ENCODE measurements at places on chromosomes 13 and 19. TPM values are rescaled to one million over a fixed set of nuclear protein-coding genes. Genes with fewer than 3 reads are reported as not detected.

DNA sequence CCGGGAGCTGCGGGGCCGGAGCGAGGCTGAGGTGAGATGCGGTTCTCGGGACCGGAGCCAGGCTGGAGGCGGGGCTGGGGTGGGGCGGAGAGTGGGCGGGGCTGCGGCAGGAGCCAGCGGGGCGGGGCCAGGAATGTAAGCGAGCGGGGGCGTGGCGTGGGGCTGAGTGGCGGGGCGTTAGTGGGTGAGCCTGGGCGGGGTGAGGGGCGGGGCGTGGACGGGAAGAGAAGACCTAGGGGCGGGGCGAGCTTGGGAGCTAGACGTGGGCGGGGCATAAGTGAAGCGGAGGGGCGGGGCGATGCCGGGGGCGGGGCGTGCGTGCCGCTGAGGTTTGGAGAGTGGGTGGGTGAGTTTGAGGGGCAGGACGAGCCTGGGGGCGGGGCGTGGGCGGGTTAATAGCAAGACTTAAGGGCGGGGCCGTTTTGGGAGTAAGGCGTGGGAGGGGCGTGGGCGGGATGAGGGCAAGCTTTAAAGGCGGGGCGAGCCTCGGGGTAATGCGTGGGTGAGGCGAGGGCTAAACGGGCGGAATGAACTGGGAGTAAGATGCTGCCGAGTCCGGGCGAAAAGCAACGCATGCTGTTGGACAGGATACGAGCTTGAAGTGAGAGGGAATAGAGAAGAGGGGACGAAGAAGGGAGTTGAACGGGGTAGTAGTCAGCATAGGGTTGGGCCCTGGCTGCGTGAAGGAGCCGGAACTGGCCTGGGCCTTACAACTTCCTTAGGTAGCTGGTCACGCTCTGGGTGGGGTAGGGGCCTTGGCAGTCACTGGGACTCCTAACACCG, 572 bp downstream of the SNAPC2 start:
- H3K4me3 ChIP-seq, result peak overlapping the region; percentile 55
- H3K36me3 ChIP-seq, result peaks cover 11% of the 10 kb centered on the region
- H3K27me3 ChIP-seq, result peaks cover 20% of the 10 kb centered on the region
- DNase-seq, result peak; percentile 99
- peak overlapping the region; percentile 72 for H3K27ac ChIP-seq

DNA sequence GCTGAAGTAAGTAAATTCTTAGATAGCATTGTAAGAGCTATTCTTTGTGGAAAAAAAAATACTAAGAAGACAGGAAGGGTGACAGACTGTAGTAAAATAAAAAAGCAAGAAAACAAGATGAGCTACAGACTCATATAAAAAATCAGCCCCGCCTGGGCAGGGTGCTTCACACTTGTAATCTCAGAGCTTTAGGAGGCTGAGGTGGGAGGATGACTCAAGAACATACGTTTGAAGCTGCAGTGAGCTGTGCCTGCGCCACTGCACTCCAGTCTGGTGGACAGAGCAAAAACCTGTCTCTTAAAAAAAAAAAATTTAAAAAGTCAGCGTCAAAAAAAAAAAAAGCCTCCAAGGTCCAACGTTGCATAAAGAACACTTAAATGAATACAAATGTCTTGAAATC, 102.1 kb downstream of the VWA8 start:
- H3K36me3 ChIP-seq, result peaks cover 10% of the 10 kb centered on the region
- H3K4me1 ChIP-seq, result no peaks in the 10 kb centered on the region
- H3K27me3 ChIP-seq, result no peaks in the 10 kb centered on the region
- H3K27ac ChIP-seq, result no peak overlapping the region

TCF3 gene
- 54.5 TPM for total RNA-seq

DNA sequence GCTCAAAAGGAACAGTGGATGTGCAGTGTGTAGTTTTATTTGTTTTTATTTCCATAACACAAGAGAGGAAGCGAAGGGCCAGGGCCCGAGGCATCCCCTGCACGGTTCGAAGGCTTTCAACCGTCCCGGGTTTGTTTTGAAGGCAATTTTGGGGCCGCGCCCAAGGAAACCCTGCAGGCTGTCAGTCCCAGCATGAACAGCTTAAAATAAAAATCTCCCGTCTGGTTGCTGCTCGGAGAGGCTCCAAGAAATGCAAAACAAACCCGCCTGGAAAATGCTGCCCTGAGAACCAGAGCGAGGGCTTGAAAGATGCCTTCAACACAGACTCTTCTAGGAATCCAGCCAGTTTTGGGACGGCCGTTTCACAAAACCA, 16.0 kb downstream of the LSM4 start:
- peaks cover 64% of the 10 kb centered on the region for H3K4me1 ChIP-seq
- no peak overlapping the region for H3K4me3 ChIP-seq
- DNase-seq, result peak; percentile 41
- no peaks in the 10 kb centered on the region for H3K27me3 ChIP-seq
- peaks cover 17% of the 10 kb centered on the region for H3K36me3 ChIP-seq
- peak overlapping the region; percentile 99 for H3K27ac ChIP-seq

SHC2 gene
- not detected for total RNA-seq

DNA sequence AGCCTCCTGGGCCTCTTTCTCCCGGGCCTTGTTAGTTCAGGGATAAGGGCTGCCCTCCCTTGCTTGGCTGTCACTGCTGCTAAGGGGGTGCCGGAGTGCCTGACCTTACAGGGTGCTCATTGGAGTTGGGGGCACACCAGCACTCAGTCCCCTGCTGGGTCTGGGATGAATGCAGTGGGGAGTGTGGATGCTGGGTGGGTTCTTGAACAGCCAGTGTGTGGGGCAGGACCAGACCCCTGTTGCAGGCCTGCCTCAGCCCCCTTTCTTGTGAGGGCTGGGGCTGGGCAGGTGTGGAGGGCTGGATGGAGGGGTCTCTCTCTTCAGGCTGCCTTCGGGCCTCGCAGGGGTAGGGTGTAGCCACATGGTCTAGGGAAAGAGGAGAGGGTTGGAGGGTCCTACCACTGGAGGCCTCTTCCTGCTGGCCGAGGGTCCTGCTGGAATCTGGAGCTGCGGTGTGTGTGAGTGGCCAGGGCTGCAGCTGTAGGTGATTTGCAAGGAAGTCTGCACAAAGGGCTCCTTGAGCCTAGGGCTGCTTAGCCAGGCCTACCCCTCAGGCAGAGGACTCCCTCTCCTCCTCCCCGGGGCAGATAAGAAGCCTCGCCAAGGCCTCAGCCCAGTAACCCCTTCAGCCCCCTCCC, 3.2 kb downstream of the CEBPA start:
- H3K36me3 ChIP-seq, result no peaks in the 10 kb centered on the region
- peaks cover 24% of the 10 kb centered on the region for H3K4me1 ChIP-seq
- H3K27me3 ChIP-seq, result peaks cover 20% of the 10 kb centered on the region
- no peak for DNase-seq
- no peak overlapping the region for H3K4me3 ChIP-seq

- H3K4me3 ChIP-seq, result no peak overlapping the region
- peaks cover 21% of the 10 kb centered on the region for H3K4me1 ChIP-seq
- no peaks in the 10 kb centered on the region for H3K27me3 ChIP-seq
- no peak for DNase-seq
Measured at GRCh38 chr19:11323601-11324078, 15.8 kb downstream of the RAB3D start.

DNA sequence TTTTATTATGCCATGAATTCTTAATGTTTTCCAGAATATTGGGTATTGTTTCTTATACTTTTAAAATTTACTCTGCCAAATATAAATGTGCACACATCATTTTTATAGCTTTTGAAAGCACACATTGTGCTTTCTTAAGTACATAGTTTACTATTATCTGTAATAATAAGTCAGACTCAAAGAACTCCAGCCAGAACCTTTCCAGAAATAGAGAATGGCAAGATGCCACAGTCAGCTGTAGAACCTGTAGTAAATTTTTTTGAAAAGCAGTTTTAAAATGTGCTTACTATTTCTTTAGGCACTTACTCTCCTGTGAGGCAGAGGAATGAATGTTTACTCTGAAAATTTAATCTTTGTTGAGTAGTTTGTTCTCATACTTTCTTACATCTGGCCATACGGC, 1287.1 kb downstream of the PCDH9 start:
- no peaks in the 10 kb centered on the region for H3K4me1 ChIP-seq
- H3K4me3 ChIP-seq, result no peak overlapping the region
- H3K27me3 ChIP-seq, result no peaks in the 10 kb centered on the region
- H3K36me3 ChIP-seq, result no peaks in the 10 kb centered on the region
- DNase-seq, result no peak

ZNF626 gene
- total RNA-seq, result 11.4 TPM

DNA sequence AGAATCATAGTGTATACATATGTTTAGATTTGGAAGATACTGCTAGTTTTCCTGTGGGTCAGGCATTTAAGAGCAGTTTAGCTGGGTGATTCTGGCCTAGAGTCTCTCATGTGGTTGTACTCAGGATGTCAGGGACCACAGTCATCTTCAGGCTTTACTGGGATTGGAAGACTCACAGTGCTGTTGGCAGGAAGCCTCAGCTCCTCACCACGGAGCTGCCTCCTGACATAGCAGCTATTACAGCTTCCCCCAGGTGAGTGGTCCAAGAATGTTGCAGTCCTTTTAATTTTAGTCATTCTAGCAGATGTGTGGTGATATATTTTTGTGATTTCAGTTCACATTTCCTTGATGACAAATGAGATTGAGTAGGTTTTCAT, 16.9 kb upstream of the GPR18 start:
- peaks cover 63% of the 10 kb centered on the region for H3K4me1 ChIP-seq
- H3K27me3 ChIP-seq, result no peaks in the 10 kb centered on the region
- peaks cover 6% of the 10 kb centered on the region for H3K36me3 ChIP-seq
- peak overlapping the region; percentile 32 for H3K27ac ChIP-seq
- H3K4me3 ChIP-seq, result no peak overlapping the region

- H3K36me3 ChIP-seq, result no peaks in the 10 kb centered on the region
- H3K4me3 ChIP-seq, result no peak overlapping the region
- DNase-seq, result no peak
- peaks cover 56% of the 10 kb centered on the region for H3K27me3 ChIP-seq
Measured at GRCh38 chr19:55373306-55373992, 3.2 kb upstream of the TMEM190 start.

All from natural killer cell (primary cell).